ENCODE measurements at places on chromosomes 4 and X. TPM values are rescaled to one million over a fixed set of nuclear protein-coding genes. Genes with fewer than 3 reads are reported as not detected.

NPY2R gene
- not detected for total RNA-seq

SSX2B gene
- not detected for total RNA-seq

CLCN4 gene
- 2.4 TPM for total RNA-seq

REELD1 gene
- not detected for total RNA-seq

LRP2BP gene
- total RNA-seq: 0.85 TPM

IRS4 gene
- not detected for total RNA-seq

PDLIM3 gene
- 4.3 TPM for total RNA-seq

KLB gene
- not detected for total RNA-seq

RTL9 gene
- total RNA-seq: not detected

FAM199X gene
- total RNA-seq: 35.8 TPM

PCDH7 gene
- 19.3 TPM for total RNA-seq

RBBP7 gene
- total RNA-seq: 79.3 TPM

WAS gene
- total RNA-seq: not detected

SLC25A53 gene
- 3.6 TPM for total RNA-seq

All from tracheal epithelial cell (primary cell).